ENCODE measurements at places on chromosomes 5 and 9.

GRCh38 chr9:129667850-129668249 is 2.4 kb downstream of the PRRX2 start:
- DNase-seq = no peak

- peak; percentile 27 for DNase-seq
Measured at GRCh38 chr9:112074250-112075008, 100.7 kb downstream of the SUSD1 start.

- no peak for DNase-seq
Measured at GRCh38 chr9:113542006-113542405, 78.5 kb downstream of the RGS3 start.

- DNase-seq = no peak
Measured at GRCh38 chr5:54090495-54091120, 219.8 kb downstream of the ARL15 start.

DNA sequence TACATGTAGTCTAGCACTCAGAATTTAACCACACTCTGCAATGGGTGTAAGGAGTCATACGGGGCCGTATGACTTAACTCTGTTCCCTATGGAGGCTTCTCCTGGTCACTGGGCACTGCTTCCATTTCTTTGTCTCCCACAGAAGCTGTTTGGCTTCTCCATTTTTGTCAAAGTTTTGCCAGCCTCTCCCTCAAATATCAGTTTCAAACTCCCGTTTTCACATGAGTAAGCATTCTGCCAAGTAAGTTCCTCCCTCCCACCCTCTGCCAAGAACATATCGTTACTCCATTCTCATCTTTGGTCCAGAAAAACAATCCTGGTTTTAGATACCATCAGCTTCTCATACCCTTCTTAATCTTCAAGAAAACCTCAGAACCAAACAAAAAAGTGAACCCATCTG is 6.1 kb downstream of the AFAP1L1 start:
- no peak for DNase-seq

GRCh38 chr9:9352877-9353481 is 1259.8 kb downstream of the PTPRD start:
- DNase-seq = no peak

GRCh38 chr9:93486268-93486667 is 32.9 kb upstream of the FAM120AOS start:
- DNase-seq = no peak

GRCh38 chr5:144374637-144375036 is 204.0 kb downstream of the KCTD16 start:
- no peak for DNase-seq

GRCh38 chr5:124596595-124597421 is 149.6 kb downstream of the ZNF608 start:
- DNase-seq = no peak

- DNase-seq = no peak
Measured at GRCh38 chr9:82117026-82117811, 128.6 kb downstream of the SPATA31D1 start.

GRCh38 chr9:111399772-111400563 is 69.9 kb upstream of the OR2K2 start:
- DNase-seq = no peak

- DNase-seq = no peak
Measured at GRCh38 chr5:30040488-30041118, 1152.9 kb upstream of the CDH6 start.

GRCh38 chr9:83964973-83965349 is 15.1 kb downstream of the HNRNPK start:
- DNase-seq = no peak

- no peak for DNase-seq
Measured at GRCh38 chr5:35324679-35325078, 94.4 kb upstream of the PRLR start.

DNA sequence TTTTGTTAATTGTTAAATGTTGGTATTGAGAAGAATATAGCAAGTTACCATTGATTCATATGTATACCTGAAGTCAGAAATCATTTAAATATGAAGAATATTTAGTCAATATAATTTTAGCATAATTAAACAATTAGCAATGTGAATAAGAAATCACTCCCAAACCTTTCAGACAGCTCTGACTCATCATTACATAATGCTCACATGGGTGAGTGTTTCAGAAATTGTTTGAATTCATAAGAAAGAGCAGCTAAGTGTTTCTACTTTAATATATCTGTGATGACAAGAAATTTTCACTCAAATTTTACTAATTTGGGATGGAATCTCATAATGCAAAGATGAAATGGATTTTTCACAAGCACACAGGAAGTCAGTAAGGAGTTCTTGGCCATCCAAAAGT is 42.0 kb upstream of the CDC42SE2 start:
- no peak for DNase-seq

DNA sequence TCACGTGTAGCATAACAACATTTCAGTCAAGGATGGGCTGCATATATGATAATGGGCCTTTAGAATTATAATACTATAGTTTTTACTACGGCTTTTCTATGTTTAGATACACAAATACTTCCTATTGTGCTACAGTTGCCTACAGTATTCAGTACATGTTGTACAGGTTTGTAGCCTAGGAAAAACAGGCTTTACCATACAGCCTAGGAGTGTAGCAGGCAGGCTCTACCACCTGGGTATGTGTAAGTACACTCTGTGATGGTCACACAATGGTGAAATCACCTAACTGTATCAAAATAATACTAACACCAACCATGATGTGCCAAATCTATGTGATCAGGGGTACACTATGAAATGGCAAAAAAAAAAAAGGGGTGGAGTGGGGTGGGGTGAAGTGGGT is 372.9 kb downstream of the ARL15 start:
- no peak for DNase-seq

GRCh38 chr5:90930756-90931431 is 372.3 kb downstream of the ADGRV1 start:
- no peak for DNase-seq

- DNase-seq = no peak
Measured at GRCh38 chr5:94884311-94884710, 265.8 kb downstream of the SLF1 start.

DNA sequence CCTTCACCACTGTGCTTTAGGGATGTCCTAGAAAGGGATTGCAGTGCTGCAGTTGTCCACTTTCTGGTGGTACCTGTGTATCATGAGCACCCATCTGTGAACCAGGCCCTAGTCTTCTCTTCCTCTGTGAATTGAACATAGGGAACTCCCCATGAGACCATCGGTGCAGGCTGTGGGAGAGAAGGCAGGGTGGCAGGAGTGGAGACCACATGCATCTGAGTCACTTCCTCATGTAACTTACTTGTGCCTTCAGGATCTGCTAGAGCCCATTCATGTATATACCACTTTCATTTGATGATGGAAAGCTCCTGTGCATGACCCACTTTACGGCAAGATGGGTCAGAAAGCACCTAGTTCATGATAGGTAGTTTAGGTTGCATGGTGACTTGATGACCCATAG is 478.1 kb upstream of the CDH9 start:
- no peak for DNase-seq

GRCh38 chr5:59579101-59579823 is 314.3 kb downstream of the PDE4D start:
- DNase-seq = no peak

GRCh38 chr9:75797085-75797580 is 93.3 kb upstream of the PCSK5 start:
- no peak for DNase-seq

- DNase-seq = no peak
Measured at GRCh38 chr5:998246-999031, 10.2 kb upstream of the NKD2 start.

DNA sequence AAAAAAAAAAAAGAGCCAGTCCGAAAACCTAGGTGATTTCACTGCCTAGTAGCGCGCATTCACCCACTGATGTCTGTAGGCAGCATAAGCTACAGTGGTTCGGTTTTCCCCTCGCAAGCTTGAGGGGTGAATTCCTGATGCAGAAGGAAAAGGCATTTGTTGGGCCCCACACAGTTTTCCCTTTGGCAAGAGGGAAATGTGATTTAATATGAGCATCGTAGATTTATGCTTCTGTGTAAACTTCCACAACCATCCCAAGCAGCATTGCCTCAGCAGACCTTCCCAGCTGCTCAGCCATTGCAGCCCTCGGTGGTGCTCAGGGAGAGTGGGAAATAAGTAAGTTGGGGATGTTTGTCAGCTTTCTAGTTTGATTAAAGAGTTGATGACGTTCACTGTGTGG is 231.5 kb upstream of the PPP1R2B start:
- no peak for DNase-seq

- DNase-seq = no peak
Measured at GRCh38 chr9:113416149-113416721, 5.7 kb downstream of the C9orf43 start.

DNA sequence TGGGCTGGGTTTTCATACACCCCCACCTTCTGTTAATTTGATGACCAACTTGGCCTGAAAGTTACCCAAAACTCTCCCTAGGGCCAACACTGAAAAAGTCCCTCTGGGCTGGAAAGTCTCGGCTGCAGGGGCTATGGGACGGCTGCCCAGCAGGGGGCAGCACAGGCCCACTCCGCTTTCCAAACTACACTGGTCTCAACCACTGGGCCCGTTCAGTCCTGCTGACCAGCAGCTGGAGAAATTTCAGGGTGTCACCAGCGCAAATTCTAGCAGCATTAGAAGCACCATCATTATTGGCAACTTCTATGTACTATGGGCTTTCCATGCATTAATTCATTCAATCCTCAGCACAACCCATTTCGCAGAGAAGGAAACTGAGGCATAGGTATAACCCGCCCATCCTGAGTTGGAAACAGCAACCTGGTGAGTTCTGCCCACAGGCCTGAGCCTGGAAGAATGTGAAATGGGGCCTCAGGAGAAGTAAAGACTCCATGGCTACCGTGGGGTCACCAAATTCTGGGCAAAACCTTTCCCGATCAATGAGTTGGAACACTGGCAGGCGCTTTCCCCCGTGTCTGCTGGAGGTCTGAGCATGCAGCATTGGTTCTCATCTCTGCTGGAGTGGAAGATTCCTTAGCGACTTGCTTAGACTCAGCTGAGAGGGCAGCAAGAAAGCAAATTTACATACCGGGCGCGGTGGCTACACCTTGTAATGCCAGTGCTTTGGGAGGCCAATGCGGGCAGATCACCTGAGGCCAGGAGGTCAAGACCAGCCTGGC is 9.7 kb downstream of the ORM2 start:
- DNase-seq = peak; percentile 23

DNA sequence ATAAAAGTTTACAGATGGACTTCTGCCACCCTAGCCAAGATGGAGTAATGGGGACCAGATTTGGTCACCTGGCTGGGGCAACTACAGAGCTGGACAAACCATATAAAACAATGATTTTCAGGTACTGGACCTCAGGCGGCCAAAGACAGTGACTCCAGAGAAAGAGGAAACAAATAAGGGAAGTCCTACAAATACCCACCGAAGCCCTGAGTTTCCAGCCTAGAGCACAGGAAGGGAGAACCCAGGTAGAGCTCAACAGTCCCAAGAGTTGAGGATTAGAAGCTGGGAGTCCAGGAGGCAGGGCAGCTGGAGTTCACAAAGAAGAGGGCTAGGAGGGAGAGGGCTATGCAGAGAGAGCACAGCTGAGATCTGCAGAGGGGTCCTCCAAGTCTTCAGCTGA is 106.7 kb upstream of the NR5A1 start:
- DNase-seq = no peak

DNA sequence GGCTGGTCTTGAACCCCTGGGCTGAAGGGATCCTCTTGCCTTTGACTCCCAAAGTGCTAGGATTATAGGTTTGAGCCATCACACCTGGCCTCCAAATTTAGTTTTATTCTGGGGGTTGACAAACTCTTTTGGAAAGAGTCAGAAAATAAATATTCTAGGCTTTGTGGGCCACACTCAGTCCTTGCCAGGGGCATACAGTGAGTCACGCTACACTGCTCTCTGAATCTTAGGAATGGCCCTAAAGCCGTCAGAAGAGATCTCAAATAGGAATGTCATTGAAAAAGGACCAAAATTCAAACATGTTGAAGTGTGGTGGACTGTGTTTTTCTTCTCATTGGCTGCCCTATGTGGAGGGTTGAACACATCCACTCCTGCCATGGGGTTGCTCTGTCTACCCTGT is 127.7 kb upstream of the BASP1 start:
- DNase-seq = no peak

- no peak for DNase-seq
Measured at GRCh38 chr5:124936626-124936933, 190.1 kb upstream of the ZNF608 start.

DNA sequence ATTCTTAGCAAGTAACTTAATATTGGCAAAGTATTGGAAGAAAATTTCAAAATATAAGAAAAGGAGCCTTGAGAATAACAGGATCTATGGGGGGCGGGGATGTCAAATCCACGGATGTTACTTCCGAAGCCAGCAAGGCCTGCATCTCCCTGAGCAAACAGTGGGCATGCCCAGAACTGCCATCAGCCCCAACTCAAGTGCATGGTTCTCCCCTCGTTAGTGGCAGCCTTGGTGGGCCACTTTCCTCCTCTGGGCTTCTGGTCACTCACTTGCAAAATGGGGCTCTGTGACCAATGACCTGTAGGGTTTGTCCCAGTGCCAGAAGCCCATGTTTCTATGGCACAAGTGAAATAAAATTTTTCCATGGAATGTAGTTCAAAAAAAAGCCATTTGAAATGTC is 27.2 kb upstream of the MED10 start:
- no peak for DNase-seq
